ENCODE measurements at places on chromosomes 12 and 14.
A peak's percentile ranks its signal among the peaks of the same experiment; 100 is the strongest.

- no peak for DNase-seq
These were observed 85.9 kb downstream of the CCDC88C start for GRCh38 chr14:91331721-91332120.

- DNase-seq, result no peak
These were observed 10.4 kb upstream of the RMST start for GRCh38 chr12:97452230-97452629.

DNA sequence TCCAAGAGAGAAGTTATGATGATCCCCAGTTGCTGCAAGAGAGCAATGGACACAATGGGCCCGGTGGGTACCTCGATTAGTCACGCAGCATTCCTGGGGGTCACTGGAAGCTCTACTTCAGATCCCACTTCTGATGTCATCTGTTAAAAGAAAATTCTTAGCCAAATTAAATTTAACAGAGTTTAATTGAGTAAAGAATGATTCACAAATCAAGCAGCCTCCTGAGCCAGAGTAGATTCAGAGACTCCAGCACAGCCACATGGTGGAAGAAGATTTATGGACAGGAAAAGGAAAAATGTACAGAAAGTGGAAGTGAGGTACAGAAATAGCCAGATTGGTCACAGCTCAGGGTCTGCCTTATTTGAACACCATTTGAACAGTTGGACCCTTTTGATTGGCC lies 107.5 kb downstream of the SPTSSA start:
- no peak for DNase-seq

DNA sequence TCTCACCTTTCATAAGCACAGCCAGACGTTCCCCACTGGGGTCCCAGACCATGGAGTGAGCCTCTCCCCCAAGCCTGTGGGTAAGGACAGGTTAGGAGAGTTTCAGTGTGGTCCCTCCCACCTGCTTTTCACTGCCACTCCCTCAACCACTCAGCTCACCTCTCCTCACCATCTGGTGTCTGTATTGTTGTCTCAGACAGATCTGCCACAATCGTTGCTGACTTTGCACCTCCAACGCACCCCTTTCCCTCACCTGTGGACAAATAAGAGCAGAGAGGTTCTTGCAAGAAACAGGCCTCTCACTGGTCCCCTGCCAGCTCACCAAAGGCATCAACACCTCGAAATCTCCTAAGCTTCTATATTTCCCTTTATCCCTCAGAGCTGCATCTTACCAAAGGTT lies 8.8 kb downstream of the MYG1 start:
- DNase-seq, result no peak

DNA sequence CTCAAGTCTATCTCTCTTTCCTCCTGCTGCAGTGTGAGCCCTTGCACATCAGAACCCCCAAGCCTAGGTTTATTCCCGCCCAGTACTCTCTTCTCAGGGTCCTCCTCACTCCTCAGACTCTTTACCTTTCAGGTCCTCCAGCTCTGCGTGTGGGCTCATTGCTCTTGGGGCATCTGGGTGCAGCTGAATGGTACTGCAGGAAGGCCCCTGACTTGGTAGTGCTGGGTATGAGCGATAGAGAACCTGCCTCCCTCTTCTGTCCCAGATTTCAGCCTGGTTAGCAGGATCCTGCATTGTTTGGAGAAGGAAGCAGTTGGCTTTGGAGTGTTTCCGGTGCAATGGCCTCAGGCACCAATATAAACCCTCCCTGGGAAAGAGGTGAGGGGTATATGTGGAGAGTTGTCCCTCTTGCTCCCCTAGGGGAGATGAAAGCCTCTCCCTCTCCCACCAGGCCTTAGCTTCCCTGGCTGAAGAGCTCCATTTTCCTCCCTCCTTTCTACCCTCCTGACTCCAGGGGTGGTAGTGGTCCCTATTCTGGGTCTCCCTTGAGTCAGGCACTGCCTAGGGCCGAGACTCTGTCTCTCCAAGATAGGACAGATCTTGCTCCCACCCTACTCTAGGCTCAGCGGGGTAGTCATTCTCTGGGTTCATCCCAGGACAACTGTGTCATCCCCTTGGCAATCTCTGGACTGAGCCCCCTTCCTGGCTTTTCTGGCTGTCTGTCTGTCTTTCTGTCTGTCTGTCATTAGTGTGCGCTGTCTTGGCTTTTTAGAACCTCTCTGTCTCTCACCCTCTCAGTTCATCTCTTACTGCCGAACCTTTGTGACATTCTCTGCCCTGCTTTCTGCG lies 3.8 kb downstream of the LRP1 start:
- no peak for DNase-seq

DNA sequence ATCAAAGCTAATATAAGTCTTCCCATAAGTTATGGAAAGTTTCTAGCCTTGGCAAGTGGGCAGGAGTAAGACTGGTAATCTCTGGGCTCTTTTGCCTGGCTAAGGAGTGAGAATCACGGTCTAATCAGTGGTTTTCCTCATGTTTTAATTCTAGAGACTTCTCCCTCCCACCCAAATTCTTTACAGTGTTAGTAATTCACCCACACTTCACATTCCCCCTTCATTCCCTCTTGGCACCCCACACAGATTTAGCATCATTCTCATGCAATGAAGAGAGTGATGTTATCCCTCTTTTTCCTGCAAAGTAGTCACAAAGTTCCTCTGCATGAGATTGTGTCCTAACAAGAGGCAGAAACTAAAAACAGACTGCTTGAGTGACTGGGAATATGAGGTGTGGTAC lies 28.6 kb upstream of the CACNA2D4 start:
- DNase-seq, result no peak

DNA sequence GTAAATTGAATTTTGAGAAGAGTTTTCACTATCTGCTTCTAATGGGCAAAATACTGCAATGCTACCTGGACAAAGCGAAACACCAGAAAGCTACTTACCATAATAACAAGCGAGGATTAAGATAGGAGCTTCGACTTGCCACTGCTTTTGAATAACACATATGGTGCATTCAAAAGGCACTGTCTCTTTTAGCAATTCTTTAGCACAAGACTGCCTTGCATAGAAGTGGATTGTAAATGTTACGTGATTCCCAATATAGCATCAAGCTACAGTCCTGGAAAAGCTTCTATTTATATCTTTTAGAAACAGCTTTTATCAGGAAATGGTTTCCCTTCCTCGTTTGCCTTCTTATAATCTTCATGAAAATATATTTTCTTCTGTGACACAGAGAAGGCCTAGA lies 258.7 kb upstream of the PDE3A start:
- no peak for DNase-seq

GRCh38 chr12:131673888-131674257 lies 37.0 kb upstream of the SFSWAP start:
- no peak for DNase-seq

GRCh38 chr14:63770187-63770807 lies 42.4 kb upstream of the SGPP1 start:
- no peak for DNase-seq

GRCh38 chr14:65904988-65905387 lies 492.5 kb downstream of the FUT8 start:
- no peak for DNase-seq

DNA sequence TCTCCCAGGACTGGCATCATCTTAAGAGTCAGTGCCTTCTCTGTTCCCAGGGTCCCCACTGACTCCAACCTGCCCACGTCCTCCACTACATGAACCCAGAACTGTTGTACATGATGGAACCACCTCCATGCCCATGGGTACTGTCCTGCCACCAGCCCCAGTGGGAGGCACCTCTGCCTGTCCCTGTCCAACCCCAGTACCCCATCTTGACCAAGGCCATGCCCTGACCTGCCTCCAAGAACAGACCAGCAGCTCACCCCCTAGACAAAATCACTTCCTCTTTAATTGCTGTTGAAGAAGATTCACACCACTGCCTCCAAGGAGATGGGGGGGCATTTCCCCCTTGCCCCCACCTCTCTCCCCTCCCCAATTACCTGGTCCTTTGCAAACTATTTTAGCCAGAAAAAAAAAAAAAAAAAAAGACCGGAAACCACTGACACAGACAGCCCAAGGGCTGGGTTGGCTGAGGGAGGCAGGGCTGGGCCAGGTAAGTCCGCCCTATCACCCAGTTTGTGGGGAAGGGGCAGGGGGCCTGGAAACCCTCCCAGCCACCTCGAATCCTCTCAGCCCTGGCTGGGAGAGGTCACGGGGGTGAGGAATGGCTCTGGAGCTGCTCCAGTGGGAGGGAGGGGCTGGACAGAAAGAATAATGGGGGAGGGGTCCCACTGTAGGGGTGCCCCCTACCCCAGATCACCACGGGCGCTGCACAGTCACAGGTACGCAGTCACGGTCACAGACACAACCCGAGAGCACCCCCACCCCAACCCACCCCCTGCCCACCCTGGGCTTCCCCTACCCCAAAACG lies 13.4 kb downstream of the AGAP2 start:
- no peak for DNase-seq

DNA sequence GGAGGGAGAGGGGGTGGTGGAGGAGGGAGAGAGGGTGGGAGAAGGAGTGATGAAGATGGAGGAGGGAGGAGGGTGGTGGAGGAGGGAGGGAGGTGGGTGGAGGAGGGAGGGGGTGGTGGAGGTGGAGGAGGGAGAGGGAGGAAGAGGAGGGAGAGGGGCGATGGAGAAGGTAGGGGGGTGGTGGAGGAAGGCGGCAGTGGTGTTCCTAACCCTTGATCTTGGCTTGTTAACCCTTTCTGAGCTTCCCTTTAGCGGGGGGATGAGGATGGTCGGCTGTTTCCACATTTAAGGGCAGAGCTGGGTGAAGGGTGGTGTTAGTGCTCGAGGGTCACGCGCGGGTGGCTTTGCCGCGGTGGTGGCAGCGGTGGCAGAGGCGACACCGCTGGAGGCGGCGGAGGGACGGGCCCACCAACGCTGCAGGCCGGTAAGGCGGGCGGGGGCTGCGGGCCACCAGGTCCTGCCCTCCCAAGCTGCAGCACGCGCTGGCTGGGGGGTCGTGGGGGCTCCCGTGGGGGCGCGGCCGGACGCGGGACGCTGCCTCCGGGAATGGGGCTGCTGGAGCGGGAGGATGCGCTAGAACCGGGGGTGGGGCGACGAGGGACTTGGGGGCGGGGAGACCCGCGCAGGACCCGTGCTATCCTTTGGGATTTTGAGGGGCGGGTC lies 156.3 kb downstream of the PTPN11 start:
- DNase-seq, result no peak

GRCh38 chr12:109760930-109761921 lies 47.6 kb downstream of the FAM222A start:
- peak; percentile 67 for DNase-seq

DNA sequence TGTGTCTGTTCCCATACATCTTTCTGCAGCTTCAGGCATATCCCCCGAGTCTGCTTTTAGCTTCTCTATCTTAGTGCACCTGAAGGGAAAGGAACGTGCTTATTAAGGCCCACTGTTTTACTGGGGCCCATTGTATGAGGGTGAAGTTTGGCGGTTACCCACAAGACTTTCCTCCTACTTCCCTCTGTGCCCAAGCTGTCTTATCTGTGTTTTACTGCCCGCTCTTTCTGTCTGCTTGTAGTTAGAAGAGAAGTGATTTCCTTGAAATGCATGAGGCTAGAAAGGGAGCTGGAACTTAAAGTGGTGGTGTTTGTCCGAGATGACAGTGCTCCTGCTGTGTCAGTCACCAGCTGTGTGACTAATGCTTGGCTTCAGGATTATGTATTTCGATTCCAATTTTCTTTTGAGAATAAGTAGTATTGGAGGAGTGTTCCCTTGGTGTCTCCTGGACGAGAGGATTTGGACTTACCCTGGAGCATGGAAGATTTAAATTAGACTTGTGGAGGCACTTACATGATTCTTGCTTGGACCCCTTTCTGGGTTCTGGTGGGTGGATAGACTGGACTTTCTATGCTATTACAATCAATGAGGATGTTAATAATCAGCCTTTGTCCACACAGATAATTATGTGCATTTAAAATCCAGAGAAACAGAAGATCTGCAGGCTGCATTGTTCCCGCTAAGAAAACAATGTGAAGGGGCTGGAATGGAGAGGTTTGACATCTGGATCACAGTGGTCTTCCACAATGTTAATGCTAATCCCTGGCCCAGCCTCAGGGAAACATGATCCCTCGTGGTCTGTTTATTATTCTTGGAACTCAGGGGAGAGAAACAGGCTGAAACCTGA lies 13.9 kb upstream of the KRT86 start:
- peak; percentile 6 for DNase-seq

DNA sequence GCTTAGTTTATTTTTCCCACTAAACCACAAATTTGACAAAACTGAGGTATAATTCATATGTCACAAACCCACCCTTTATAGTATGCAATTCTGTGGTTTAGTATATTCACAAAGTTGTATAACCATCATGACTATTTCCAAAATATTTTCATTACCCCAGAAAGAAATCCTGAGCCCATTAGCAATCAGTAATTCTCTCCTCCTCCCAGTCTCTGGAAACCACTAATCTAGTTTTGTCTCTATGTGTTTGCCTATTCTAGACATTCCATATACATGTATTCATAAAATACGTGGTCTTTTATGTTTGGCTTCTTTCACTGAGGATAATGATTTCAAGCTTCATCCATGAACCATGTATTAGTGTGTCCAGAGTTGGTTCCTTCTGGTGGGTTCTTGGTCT lies 267.6 kb downstream of the AEBP2 start:
- no peak for DNase-seq

- DNase-seq, result no peak
These were observed 114.7 kb upstream of the AMIGO2 start for GRCh38 chr12:47194501-47194900.

DNA sequence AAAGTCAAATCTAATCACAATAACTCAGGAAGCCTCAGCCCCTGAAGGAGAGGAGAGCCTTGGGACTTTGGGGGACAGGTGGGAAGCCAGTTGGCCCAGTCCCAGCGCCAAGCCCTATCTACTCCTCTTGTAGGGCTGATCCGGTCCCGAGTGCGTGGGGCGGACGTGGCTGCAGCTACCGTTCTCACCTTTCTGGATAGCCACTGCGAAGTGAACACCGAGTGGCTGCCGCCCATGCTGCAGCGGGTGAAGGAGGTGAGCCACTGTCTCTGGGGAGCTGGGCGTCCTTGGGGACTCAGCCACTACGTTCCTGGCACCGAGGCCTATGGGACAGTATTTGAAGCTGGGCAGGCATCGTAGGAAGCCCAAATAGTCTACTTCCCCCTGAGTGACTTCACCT lies 68.4 kb downstream of the GALNT16 start:
- DNase-seq, result peak; percentile 66

GRCh38 chr14:80426683-80427082 lies 215.4 kb upstream of the DIO2 start:
- DNase-seq, result no peak

GRCh38 chr12:27779416-27779919 lies 565 bp upstream of the KLHL42 start:
- no peak for DNase-seq

DNA sequence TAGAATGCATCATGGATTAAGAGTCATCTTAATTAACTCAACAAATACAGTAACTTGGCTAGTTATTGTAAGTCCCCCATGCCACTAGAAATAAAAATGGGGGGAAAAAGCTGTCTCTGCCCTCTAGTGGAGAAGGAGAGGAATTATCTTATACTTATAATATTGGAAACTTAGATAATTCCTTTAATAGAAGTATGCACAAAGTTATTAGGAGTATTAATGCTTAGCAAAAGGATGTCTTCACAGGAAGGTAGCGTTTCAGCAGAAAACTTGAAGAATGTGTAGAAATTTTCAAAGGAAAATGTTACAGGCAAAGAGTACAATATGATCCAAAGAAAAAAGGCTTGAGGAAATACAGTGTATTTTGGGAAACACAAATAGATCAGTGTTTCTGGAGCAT lies 19.8 kb downstream of the OR5AU1 start:
- DNase-seq, result no peak

GRCh38 chr14:96125536-96125935 lies 79.1 kb upstream of the BDKRB2 start:
- no peak for DNase-seq
